ENCODE measurements at places on chromosomes 3 and 15.

DNA sequence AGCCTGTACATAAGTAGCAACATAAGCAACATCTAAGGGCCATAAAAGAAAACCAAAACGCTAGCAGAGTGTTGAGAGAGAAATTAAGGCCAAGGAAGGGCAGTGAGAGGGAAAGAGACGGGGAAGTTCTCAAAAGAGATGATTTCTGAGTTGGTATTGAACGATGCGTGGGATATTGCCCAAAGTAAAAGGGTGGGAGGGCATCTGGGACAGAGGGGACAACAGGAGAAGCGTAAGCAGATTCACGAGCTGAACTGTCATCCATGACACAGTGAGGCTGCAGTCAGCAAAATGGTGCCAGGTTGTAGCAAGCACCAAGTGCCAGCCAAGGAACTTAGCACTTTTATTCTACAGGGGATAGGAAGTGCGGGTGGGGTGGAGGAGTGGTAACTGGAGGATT is 11.8 kb downstream of the NCEH1 start:
- DNase-seq, result no peak

GRCh38 chr3:72721683-72722381 is 126.4 kb downstream of the SHQ1 start:
- DNase-seq, result no peak

DNA sequence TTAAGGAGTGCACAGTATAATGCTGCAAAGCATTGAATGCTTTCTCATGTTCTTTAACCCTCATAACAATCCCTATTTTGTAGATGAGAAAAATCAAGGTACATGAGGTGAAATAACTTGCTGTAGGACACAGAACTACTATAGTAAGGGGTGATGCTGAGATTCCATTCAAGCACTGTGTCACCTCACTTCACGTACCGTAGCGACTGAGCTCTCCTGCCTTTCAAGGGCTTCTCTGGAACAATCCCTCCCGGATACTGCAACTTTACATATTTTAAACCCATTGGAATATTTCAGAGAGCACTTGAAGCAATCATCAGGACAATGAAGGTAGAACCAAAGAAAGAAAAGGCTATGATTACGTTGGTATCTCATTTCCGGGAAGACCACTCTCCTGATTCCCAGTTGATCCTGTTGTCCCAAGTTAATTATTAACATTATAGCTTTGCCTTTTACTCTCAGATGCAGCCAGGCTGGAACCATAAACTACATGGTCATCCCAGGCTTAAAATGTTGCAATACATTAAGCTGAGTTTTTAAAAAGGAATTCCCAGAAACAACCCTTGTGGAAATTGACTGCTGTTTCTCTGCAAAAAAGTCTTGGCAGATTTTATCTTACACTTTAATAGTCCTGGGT is 252.2 kb upstream of the IGF1R start:
- no peak for DNase-seq

DNA sequence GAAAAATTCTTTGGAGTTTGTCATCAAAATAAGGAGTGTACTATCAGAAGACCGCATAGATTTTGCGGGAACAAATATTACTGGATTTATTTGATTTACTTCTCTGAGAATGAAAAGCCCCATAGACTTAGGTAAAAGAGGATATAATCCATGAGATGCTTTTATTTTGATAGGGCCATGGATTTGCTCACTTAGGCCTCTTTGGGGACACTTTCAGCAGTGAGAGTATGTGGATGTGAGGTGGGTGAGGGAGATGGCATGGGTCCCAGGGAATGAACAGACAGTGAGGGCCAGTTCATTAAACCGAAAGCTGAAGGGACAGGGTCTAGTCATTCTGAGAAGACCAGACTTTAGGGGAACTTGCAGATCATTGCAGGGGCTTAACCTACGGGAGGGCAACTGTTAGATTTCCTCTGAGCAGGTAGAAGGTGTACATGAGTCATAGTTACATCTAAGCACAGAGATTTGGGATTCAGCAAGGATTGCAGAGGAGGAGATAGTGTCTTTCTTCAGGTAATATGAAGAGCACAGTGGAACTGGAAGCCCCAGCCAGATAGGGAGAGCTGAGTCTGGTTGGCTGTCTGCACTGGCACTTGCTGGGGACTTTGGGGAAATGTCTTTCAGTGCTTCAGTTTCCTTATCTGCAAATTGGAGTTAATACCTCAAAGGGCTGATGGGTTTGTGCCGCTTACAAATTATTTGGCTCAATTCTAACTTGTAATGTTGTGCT is 30.8 kb downstream of the SH3GL3 start:
- DNase-seq, result no peak

DNA sequence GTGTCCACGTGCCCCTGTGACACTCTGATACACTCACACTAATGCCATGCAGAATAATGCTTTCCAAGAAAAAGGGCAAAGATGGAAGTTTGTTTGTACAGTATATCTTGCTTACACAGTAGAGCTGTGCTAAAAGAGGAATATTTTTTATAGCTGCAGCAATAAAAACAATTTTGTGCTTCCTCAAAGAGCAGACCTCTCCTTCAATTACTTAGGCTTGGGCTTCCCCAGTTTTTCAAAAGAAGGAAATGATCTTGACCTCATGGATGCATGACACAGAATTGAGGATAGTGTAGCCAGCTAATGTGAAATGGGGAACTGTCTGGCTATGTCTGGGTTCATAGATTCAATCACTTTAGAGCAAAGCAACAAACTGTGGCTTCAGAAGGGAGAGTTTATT is 137.4 kb downstream of the STT3B start:
- DNase-seq, result no peak

DNA sequence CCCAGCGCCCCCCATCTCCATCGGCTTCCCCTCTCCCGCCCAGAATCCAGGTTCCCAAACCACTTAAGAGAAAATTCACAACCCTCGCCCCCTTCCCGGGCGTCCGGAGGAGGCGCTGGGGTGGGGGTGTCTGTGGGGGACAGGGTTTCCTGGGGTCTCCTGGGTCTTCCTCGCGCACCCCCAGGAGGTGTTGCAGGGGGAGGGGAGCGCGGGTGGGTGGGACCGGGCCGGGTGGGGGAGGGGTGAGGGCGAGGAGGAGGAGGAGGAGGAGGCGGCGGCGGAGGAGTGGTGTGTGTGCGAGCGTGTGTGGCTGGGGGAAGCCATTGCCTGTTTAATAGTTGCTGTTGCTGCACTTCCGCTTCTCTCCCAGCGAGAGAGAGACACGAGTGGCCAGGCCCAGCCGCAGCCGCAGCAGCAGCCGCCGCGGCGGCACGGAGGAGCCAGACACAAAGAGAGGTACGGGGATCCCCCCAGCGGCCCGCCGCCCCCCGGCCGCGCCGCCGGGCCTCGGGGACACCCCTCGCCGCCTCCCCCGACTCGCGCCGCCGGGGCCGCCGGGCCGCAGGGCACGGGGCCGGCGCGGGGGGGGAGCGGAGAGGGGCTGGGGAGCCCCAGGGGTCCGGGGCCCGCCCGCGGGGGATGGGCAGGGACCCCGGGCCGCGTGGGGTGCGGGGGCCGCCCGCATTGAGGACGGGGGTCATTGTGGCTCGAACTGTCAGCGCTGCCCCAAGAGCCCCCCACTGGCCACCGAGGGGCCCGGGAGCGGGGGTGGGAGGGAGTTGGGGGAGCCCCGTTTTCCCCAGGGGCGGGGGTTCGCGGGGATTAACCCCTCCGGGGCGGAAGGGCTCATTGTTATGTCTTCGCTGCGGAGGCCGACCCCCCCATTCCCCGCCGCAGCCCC is at the start of gene UBE2E1:
Gene UBE2E1, plus strand, starts transcription at position 323 of the 901 bp plus-strand sequence. CDS start 1,315 bp downstream, outside the sequence.
- peak; percentile 43 for DNase-seq

DNA sequence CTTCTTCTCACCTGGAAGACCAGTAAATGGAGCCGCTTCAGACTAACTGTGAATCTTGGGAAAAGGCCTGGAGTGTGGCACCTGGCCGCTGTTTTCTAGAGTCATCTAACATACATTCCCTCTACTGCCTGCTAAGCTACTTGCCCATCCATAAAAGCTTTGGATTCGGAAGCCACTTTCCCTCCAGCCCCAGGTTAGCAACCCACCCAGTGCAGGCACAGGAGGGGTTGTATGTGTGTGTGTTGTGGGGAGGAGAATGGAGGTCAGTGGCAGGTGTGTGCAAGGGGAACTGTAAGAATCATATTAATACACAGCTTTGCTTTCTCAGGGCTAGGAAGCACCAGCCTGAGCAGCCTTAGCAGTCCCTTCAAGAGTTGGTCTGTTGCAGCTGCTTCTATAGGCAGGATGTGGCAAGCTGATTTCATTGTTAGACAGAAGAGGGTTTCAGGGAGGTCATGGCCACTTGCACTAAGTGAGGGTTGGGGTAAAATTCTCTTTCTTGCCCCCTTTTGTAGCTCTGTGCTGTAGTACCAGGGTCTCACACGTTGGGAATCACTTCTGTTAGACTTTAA is 8.9 kb downstream of the NSUN3 start:
- DNase-seq, result no peak

DNA sequence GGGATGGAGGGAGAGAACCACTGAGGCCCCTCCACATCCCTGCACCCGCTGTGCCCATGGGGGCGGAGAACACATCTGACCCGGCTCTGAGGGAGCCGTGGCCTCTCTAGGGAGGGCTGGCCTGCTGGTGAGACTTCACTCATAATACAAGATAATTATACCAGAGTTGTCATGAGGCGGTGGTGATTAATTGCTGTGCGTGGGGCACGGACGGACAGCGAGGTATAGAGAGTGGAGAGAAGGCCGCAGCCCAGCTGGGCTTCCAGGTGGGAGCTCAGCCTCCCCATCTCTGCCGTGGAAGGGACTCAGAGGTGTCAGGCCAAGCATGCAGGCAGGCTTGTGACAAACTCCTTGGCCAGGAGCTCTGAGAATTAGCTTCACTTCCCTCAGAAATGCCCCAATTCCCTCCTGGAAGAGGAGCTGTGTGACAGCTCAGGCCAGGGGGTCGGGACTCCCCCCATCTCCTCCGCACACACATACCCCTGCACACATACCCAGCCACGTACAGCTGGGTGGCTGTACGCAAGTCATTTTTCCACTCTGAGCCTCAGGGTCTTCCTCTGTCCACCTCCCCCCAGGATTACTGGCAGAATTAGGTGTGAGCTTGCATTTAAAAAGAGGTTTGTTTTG is 6.0 kb upstream of the GATA2 start:
- no peak for DNase-seq

- no peak for DNase-seq
Measured at GRCh38 chr3:41679374-41679773, 282.5 kb downstream of the ULK4 start.

DNA sequence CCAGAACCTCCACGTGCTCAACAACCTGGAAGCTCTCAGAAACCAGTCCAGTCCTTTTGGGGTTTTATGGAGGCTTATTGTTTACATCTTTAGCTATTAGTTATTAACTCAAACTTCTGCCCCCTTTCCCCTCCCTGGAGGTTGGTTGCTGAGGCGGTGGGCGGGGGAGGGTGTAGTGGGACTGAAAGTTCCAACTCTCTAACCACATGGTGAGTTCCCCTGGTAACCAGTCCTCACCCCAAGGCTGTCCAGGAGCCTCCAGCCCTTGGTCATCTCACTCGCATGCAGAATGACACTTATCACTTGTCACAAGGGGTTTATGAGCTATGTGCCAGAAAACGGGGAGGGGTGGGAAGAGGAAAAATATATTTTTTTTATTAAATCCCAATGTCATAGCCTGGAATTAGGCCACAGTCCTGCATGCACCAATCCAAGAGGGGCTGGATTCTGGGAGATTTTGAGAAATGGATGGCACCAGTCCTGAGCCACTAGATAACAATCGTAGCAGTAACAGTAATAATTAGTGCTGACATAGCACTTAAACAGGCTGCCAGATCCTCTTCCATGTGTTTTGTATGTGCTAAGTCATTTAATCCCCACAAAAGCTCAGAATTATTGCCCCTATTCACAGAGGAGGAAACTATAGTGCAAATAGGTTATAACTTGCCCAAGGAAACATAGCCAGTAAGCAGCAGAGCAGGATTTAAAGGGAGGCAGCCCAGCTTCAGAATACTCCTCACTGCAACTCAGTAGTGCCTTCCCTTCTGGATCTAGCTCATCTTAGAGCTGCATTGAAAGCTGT is 85.7 kb downstream of the CRYGS start:
- no peak for DNase-seq

GRCh38 chr15:75202251-75203016 is 752 bp downstream of the C15orf39 start:
- DNase-seq, result peak; percentile 66

- DNase-seq, result no peak
Measured at GRCh38 chr3:54850484-54851018, 77.3 kb downstream of the LRTM1 start.

- no peak for DNase-seq
Measured at GRCh38 chr3:65635657-65636056, 403.1 kb downstream of the MAGI1 start.

DNA sequence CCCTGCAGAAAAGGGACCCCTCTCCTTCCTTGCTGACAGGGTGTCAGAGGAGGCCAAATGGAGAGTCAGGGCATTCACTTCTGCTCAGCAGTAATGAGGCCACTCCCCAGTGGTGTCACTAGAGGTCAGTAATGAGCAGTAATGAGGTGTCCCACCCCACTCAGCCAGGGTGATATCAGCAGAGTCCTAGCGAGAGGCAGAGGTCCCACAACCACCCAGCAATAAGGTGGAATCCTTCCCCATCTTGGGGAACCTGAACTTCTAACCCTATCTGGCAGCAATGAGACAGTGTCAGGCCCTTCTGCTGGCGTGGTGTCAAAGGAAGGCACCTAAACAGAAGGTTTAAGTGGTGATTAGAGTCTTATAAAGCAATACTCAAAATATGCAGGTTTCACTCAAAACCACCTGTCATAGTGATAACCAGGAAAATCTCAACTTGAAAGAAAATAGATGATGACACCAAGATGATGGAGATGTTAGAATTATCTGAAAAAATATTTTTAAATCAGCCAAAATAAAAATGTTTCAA is 12.9 kb downstream of the OCA2 start:
- no peak for DNase-seq

- no peak for DNase-seq
Measured at GRCh38 chr3:170660139-170660538, 74.3 kb upstream of the SLC7A14 start.

- no peak for DNase-seq
Measured at GRCh38 chr15:70435369-70435768, 328.0 kb downstream of the UACA start.

DNA sequence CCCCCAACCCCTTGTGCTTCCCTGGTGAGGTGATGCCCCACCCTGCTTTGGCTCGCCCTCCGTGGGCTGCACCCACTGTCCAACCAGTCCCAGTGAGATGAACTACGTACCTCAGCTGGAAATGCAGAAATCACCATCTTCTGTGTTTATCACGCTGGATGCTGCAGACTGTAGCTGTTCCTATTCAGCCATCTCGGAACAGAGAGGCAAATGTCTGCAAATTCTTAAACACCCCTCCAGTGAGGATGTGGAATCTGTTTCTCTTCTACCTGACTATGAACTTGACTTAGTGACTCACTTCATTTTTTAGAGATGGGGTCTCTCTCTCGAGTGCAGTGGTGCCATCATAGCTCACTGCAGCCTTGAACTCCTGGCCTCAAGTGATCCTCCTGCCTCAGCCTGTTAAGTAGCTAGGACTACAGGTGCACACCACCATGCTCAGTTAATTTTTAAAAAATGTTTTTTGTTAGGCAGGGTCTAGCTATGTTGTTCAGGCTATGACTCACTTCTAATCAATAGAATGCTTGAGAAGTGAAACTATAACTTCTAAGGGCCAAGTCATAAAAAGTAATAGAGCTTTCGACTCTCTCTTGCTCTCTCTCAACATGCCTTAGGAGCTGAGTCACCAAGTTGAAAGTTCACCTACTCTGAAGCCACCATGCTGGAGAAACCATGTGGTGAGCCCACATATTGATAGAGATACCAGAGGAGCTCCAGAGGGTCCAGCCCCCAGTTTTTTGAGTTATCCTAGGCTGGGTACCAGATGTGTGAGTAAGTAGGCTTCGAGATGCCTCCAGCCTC is 11.5 kb upstream of the PARP14 start:
- DNase-seq, result no peak

Data from stimulated activated CD8-positive, alpha-beta memory T cell treated with anti-CD3 and anti-CD28 coated beads, Interleukin-4, amount 100 ng/mL, for 1 hour (primary cell).